RCC 7860 (cell line): ENCODE measurements at places on chromosomes 1 and 21.

- DNase-seq, result peak; percentile 39
These were observed 61.1 kb upstream of the RCOR3 start for GRCh38 chr1:211198111-211198510.

DNA sequence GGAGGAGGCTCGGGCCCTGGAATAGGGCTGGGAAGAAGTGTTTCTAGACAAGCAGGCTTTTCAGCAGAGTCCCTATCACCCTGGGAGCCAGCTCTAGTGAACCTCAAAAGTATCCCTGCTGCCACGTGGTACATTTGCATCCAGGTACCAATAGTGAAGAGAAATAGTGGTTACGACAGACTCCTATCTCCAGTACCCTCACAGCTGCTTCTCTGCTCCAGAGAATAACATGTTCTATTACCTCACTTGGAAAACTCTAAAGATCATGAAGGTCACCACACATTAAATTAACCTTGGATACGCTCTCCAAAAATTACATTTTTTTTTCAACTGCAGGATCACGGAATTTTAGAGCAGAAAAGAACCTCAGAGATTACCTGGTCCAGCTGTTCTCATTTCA, 230.4 kb upstream of the PLD5 start:
- DNase-seq, result no peak

GRCh38 chr1:232688398-232688797, 58.5 kb upstream of the SIPA1L2 start:
- DNase-seq, result no peak

GRCh38 chr1:59697150-59697800, 117.5 kb upstream of the HOOK1 start:
- no peak for DNase-seq
